Activated CD8-positive, alpha-beta memory T cell treated with anti-CD3 and anti-CD28 coated beads for 4 hours (primary cell): ENCODE measurements at places on chromosomes 2 and 18.

DNA sequence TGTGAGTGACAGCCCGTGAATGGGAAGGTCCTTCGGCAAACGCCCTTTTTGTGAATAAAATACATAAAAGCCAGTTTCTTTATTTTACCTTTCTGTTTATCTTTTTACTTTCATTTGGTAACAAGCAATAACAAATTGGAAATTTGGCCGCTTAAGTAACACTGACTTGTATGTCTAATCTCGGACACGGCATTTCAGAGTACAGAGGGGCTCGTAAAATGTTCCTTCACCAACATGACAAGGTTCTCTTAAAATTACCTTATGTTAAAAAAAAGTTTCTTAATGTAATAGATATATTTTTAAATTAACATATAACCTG, 558 bp upstream of the NEMP2 start:
- no peak for DNase-seq

- DNase-seq: no peak
These were observed 64.3 kb downstream of the KIAA1328 start for GRCh38 chr18:36893227-36893626.

GRCh38 chr2:62654876-62655359, 50.6 kb upstream of the EHBP1 start:
- no peak for DNase-seq

- DNase-seq: no peak
These were observed 810.4 kb downstream of the METTL4 start for GRCh38 chr18:1760901-1761300.

DNA sequence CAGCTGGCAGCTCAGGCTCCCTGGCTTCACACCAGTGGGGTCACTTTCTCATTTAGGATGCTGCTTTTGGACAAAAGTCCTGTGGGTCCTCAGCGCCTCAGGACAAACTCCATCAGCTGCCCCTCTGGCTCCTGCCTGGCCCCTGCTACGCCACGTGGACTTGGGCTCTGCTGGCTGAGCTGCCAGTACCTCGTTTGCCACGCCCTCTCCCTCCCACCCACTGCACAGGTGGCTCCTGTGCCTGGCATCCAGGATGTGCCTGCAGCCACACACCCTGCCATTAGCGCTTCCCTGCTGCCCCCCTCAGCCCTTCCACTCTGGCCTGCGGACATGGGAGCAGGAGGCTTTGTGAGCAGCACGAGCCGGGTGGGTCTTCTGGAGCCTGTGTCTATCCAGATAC, 118.9 kb downstream of the ZNF236 start:
- DNase-seq: no peak

GRCh38 chr18:49172246-49172645, 221.5 kb upstream of the SMAD7 start:
- no peak for DNase-seq

DNA sequence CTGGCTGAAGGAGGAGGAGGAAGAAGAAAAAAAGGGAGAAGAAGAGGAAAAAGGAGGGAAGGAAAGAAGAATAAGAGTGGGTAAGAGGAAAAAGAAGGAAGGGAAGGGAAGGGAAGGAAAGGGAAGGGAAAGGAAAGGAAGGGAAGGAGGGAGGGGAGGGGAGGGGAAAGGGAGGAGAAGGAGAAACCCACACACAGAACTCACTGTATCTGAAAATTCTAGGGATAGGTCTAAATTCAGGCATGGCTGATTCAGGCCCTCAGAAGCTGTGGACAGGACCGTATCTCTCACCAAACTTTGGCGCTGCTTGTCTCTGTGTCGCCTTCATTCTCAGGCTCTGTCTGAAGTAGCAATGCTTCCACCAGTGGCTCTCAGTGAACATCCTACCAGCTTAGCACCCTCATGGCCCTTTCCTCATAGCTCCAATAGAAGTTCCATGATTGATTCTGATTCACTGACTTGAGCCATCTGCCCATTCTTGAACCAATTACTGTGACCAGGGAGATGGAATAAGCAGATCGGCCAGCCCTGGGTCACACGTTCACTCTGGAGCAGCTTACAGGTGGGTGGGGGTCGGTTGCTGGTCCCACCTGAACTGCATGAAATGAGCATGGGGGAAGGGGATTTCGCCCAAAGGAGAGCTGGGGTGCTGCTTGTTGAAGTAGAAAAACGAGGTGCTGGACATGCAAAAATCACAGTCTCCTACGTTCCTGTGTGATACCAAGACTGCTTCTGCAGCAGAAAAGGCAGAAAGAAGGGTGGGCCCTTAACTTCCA, 59.7 kb downstream of the TTC32 start:
- DNase-seq: no peak

GRCh38 chr18:75250471-75250821, 39.8 kb downstream of the TSHZ1 start:
- no peak for DNase-seq

- DNase-seq: no peak
These were observed 23.6 kb downstream of the CYP27C1 start for GRCh38 chr2:127196549-127196948.

DNA sequence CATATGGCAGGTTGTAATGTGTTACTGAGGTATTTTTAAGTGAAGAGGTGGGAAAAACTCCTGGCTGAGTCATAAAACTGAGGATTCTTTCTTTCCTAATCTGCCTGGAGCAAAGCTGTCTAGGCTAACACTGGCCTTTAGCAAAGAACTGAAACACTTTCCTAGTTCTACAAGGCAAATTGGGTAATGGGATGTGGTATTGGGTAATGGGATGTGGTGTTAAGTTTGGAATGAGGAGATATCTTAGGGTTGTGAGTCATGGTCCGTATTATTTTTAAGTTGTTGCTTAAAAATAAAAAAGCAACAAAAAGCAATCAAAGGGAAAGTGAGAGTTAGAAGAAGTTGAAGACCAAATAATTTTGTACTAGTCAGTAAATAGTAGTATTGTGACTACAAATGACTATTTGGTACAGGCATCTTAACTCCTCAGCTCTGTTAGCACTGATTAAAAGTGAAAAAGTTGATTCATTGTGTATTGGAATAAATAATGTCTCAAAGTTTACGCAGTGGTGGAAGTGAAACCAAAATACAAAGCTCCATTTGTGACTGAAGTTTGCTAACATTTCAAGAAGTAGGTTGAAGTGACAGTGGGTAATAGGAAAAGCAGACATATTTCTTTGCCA, 216.8 kb downstream of the CAMKMT start:
- DNase-seq: no peak

DNA sequence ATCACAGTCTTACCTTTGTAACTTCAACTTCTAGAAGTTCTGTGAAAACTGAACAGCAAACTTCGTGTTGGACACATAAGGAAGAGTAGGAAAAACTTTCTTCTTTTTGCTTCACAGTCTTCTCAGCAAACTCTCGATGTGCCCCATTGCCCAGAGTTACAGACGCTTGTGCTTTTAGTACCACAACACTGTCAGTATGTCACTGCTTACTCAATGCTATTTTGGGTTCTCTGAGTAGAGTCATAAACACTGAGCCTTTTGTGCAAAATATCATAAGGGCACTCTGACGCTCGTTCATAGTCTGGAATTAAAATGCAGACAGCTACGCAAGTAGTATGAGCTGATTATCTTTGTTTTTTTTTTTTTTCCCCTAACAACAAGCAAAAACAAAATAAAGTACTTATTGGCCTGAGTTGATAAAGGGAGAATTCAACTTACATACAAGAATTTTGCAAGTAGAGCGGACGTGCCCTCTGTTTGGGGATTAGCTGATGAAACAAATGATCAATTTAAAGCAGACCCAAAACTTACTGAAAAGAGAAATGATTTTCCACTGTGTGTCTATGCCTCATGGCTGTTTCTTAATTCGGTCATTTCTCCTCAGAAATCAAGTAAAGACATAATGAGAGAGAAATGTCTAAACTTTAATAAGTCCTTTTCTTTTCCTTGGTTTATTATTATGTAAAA, at the start of gene CDH19:
TSS of gene CDH19 (minus strand) at position 150 of the 687 bp plus-strand sequence. CDS start 31,886 bp downstream, outside the sequence.
- no peak for DNase-seq

- DNase-seq: peak; percentile 46
These were observed 40.1 kb downstream of the ARHGAP25 start for GRCh38 chr2:68774569-68775271.

DNA sequence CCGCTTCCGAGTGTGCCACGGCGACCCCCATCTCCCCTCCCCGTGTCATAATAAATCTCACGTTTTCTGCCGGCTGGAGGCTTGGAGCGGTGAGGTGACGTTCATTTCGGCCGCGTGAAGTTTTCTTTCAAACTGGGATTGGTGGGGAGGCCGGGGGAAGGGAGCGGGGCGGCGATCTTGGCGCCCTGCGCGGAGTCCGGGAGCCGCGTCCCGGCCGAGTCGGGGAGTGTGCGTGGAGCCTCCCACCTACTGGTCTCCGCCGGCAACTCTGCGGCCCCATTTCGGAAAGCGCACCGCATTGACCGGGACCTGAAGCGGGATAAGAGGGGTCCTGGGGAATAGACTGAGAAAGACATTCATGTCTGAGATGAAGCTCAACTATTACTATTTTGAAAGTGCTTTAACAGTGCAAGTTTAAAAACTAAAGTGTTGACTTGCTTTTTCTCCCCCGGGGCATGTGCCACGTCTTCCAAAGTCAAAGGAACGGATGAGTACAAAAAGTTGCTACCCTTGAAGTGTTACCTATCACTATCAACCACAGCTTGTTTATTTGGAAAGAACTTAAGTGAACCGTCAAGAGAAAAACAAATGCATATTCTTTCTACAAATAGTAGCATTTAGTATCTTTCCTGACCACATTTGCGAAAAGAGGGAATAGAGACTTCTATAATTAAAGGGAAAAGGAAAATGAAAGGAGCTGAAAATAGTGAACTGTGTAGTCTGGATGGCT, 818 bp upstream of the IKZF2 start:
- DNase-seq: peak; percentile 5

DNA sequence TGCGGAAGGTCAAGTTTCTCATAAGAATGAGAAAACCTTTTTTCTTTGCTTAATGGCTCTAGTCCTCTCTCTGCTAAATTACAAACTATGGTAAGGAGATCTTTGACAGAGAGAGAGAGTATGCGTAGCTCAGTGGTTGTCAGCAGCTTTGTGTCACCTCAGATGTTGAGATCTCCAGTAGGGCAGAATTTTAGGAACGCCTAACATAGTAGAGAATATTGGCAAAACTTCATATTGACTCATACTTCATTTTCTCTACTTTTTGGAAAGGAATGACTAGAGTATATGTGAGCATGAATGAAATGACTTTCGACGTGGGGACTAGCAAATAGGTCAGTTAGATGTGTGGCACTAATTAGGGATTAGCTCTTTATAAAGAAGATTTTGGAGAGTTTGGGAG, 64.0 kb downstream of the WDR7 start:
- no peak for DNase-seq

GRCh38 chr2:201643216-201643890, at the start of gene TMEM237:
TMEM237 (minus strand) TSS chr2:201643503; CDS start chr2:201643400, 103 bp downstream.
- no peak for DNase-seq

GRCh38 chr2:236302555-236302954, 38.3 kb upstream of the ASB18 start:
- DNase-seq: no peak

- DNase-seq: no peak
These were observed 18.8 kb upstream of the TEX44 start for GRCh38 chr2:231573698-231574421.

GRCh38 chr2:186751790-186752189, 57.9 kb downstream of the FAM171B start:
- no peak for DNase-seq

DNA sequence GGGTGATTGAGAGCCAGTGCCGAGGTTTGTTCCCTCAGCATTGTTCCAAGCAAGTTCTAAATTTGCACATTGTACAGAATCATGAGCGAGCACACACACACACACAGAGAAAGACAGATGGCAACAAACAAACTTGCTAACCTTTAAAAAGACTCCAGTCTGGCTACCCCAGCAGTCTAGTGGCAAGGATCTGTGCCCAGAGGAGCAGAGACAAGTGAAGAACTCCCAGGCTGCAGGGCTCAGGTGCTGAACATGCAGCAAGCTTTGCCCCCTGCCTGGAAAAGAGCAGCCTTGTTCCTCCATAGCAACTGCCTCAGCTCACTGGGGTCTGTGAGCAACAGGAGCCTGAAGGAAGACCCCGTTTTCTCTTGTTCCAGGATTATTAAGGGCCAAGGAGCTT, 169.2 kb upstream of the CCDC68 start:
- no peak for DNase-seq

GRCh38 chr2:39741871-39742270, 37.2 kb downstream of the THUMPD2 start:
- DNase-seq: no peak

- DNase-seq: no peak
These were observed 142.0 kb upstream of the UNC80 start for GRCh38 chr2:209629597-209629996.

DNA sequence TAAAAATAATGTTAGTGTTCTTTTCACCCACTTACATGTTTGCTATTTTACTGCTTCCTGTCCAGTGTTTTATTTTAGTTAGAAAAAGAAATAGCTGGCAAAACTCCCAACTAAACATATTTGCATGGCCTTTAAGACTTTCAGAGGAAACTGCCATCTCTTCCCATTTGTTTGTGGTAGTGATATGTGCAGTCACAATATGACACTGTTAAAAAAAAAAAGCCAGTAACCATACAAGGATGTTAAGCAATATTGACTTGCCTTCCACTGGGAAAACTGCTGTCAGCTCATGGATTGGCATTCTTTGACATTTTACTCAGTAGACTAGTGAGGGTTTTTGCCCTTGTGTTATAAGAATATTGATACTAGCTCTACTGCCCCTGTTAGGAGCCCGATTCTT, 29.1 kb downstream of the XIRP2 start:
- no peak for DNase-seq

GRCh38 chr18:74407888-74408287, 49.2 kb downstream of the DIPK1C start:
- no peak for DNase-seq

DNA sequence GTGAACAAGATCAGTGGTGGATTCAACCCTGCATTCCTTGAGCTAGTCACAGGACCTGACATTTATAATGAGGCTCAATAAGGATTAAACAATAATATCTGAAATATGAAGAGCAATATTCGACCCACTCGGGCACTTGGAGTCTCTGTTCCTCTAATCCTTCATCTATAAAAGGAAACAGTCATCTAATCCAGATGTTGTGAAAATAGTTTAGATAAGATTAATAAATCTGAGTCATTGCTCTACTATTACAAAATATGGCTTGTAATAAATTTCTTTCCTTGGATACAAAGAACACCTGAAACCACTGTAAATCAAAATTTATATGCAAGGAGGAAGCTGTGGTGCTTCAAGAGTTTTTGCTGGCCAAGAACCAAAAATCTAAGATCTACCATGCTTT, 846.9 kb upstream of the ACVR2A start:
- no peak for DNase-seq
